ENCODE measurements at places on chromosomes 7 and 10.

- DNase-seq, result peak; percentile 43
These were observed 27.8 kb downstream of the NKX2-3 start for GRCh38 chr10:99560277-99561126.

DNA sequence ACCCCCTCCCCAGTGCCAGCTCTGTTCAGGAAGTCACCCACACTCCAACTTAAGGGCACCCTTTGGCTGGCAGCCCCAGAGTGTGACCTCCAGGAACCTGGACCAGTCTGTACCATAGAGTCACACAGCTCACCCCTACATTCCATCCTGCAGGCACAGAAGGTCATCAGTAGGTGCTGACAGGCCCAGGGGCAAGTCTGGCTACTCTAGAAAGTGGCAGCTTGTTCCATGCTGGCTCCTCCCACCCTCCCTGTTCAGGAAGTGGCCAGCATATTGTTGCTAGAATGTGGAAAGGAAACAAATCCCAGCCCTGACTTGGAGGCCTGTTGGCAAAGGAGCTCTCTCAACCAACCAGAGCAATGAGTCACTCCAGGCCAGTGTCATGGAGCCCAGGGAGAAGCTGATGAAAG lies 3.2 kb upstream of the NCOA4 start:
- no peak for DNase-seq

GRCh38 chr10:78383378-78384048 lies 349.9 kb downstream of the RPS24 start:
- no peak for DNase-seq

DNA sequence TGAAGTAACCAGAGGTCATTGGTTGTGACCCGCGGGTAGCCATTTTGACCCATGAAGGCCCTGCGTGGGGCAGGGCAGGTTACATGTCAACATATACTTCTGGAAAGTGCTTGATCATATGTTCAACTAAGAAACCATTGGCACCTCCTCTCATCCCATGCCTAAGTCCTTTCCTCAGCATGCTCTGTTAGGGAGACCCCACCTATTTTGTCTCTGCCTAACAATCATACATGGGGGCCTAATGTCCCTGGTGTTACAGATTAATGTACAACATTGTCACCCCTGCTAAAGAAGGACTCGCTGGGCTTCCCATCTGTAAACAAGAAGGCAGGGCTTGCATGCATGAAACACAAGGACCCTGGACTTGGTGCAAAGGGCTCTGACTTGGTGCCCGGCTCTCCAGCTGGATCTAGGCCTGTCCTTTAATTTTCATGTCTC lies 133.7 kb upstream of the TNS3 start:
- no peak for DNase-seq

- DNase-seq, result no peak
These were observed 132.7 kb downstream of the DNAJC1 start for GRCh38 chr10:21870849-21871248.

DNA sequence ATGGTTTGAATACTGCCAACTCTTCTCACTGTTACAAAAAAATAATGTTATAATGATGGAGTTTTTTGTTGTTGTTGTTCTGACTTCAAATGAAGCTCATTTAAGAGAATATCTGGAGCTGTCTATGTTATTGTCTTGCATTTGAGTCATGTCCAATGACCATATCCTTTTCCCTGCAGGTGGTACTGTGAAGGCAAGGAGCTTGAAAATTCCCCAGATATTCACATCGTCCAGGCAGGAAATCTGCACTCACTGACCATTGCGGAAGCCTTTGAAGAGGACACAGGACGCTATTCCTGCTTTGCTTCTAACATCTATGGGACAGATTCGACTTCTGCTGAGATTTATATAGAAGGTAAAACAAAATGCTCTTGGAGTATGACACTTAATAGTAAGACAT lies 33.5 kb downstream of the MYPN start:
- no peak for DNase-seq

GRCh38 chr10:58653139-58653538 lies 140.5 kb downstream of the BICC1 start:
- DNase-seq, result no peak

Measured in CD4-positive, alpha-beta T cell treated with Interleukin-2 at 100 ng/mL for 4 hours (primary cell).